CD4-positive, alpha-beta T cell treated with Interleukin-15 for 1 hour (primary cell): ENCODE measurements at places on chromosomes 1 and 21.

DNA sequence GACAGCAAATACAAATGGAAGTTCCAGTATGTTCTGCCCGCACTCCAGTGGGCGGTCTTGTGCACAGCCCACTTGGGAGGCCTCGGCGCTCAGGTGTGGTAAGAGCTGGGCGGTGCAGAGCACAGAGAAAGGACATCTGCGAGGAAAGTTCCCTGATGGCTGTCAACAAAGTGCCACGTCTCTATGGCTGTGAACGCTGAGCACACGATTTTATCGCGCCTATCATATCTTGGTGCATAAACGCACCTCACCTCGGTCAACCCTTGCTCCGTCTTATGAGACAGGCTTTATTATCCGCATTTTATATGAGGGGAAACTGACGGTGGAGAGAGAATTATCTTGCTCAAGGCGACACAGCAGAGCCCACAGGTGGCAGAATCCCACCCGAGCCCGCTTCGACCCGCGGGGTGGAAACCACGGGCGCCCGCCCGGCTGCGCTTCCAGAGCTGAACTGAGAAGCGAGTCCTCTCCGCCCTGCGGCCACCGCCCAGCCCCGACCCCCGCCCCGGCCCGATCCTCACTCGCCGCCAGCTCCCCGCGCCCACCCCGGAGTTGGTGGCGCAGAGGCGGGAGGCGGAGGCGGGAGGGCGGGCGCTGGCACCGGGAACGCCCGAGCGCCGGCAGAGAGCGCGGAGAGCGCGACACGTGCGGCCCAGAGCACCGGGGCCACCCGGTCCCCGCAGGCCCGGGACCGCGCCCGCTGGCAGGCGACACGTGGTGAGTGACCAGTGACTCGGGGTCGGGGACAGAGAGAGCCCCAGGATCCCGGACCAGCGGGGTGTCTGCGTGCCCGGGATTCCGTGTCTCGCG, at the start of gene IL12RB2:
Gene IL12RB2 (plus strand): TSS at position 623 of the 810 bp plus-strand sequence. CDS start 12,496 bp downstream, outside the sequence.
- peak; percentile 47 for DNase-seq

DNA sequence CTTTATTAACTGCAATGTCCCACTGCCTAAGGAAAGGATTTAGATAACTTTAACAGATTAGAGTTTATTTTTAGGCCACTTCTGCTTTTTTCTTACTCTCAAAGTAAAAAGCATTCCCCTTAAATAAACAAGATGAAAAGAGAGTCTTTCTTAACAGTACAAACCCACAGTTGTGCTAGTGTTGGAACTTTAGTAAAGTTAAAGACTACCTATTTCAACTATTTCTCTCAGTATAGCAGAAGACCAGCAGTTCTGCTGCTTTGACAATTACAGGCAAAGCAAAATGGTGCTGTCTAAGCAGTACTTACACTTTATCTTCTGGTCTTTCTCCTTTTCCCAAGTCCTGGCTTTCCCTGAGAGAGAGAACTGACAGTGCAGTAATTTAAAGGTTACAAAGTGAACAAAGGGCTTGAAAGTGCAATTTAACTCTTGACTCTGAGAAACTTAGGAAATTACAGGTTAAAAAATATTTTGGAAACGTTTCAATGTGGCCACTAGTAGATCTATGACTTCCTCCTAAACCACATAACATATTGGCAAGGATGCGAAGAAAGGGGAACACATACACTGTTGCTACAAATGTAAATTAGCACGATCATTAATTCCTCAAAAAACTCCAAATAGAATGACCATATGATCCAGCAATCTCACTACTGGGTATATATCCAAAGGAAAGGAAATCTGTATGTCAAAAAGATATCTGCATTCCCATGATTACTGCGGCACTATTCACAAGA, 135.4 kb upstream of the POGK start:
- no peak for DNase-seq

DNA sequence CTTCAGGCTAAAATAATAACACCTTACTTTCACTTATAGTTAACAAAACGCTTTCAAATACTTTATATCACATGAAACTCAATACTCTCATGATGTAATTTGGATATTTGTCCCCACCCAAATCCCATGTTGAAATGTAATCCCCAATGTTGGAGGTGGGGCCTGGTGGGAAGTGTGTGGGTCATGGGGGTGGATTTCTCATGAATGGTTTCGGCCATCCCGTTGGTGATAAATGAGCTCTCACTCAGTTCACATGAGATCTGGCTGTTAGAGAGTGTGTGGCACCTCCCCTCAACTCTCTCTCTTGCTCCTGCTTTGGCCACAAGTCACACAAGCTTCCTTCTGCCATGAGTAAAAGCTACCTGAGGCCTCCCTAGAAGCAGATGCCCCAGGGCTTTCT, 22.5 kb upstream of the PTGFRN start:
- DNase-seq = no peak

- DNase-seq = no peak
These were observed 97.4 kb upstream of the KRTAP19-8 start for GRCh38 chr21:31135531-31136184.

GRCh38 chr1:172324761-172325160, 95.7 kb upstream of the C1orf105 start:
- no peak for DNase-seq

GRCh38 chr1:87200875-87201638, 127.6 kb upstream of the LMO4 start:
- no peak for DNase-seq

DNA sequence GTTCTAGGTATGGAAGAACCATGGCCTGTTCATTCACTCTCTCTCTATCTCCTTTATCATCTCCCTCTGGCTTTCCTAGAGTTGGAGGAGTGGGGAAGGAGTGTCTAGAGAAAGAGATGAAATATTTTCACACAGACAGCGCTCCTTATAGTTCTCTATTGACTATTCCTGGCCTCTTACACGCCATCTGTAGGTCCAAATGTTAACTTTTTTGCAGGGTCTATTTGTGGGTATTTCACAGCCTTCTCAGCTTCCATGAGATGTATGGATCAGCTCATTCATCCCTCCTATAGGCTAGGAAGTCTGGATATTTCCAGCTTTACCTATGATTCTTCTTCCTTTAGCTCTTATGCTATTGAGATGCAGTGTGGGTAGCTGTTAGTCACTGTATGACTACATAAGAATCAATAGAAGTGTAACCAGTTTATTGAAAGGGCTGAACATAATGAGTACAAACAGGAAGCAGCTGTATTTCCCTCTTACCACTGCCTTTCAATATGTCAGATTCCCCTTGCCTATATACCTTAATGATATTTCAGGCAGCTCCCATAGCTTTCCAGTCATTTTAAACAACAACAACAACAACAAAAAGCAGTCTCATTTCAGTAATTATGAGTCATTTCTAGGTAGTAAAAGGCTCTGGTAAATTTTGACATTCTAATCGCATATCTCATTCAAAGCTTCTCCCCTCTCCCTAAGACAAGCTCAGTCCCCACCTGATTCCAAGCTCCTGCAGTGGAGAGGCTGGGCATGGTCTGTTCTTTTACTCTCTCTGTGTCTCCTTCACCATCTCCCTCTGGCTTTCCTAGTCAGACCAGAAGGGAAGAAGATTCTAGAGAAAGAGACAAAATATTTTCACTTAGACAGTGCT, 149.5 kb downstream of the TTLL7 start:
- DNase-seq = no peak

GRCh38 chr1:214952648-214953047, 129.9 kb upstream of the KCNK2 start:
- DNase-seq = no peak
